ENCODE measurements at places on chromosomes 3 and 15. TPM values are rescaled to one million over a fixed set of nuclear protein-coding genes. Genes with fewer than 3 reads are reported as not detected.
A peak's percentile ranks its signal among the peaks of the same experiment; 100 is the strongest.

DNA sequence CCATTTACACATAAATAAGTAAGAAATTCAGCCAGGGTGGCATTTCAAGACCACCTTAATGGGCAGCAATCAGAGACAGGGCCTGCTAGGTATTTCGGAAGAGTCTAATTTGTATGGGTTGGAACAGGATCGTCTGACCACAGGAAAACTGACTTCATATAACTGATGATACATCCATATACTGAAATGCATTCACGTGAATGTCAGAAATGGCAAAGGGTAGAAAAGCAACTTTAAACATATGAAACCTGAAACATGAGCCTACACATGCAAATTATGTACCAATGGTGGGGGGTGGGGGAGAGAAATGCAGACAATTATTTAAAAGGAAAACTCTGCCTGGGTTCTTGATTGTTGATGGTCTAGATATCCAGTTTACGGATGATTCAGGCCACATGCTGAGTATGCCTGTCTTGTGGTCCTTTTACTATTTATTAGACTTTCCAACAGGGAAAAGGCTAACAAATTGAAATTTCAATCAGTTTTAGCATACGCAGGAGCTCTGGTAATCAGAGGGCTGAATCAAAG is 582.2 kb downstream of the FOXP1 start:
- no peak for DNase-seq

GRCh38 chr15:86328658-86329057 is 249.0 kb downstream of the AGBL1 start:
- DNase-seq: no peak

DNAH1 gene
- 5.6 TPM for polyA plus RNA-seq

GRCh38 chr3:186932281-186933181 is 2.2 kb downstream of the ST6GAL1 start:
- no peak for DNase-seq

CAV3 gene
- polyA plus RNA-seq: not detected

SLC2A2 gene
- 8.6 TPM for polyA plus RNA-seq

DNA sequence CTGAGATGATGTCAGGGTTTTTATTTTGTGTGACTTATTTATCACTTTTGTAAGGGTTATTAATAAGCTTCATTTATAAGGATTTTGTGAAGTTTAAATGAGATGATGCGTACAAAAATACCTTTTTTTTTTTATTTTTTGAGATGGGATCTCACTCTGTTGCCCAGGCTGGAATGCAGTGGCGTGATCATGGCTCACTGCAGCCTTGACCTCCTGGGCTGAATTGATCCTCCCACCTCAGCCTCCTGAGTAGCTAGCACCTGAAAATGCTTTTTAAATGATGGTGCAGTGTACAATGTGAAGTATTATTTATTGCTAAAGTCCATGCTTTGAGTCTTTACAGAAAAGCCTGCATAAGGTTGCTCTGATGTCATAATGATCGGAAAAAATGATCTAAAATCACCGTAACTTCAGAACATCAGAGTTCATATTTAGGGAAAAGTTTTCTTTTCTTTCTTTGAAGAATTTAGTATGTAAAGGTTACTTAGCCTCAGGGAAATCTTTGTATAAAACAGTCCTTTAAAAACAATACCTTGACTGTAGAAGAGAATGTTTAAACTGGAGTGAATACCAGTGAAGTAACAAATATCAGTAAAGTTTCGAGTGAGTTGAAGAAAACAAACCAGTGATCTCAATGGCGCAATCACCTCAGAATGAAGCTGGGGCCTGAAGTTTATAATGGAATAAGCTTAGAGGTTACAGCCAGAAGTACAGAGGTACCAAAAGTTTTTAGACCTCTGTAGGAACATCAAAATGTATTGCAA is 29.7 kb downstream of the TCF12 start:
- no peak for DNase-seq

LRRC31 gene
- 0.21 TPM for polyA plus RNA-seq

DNA sequence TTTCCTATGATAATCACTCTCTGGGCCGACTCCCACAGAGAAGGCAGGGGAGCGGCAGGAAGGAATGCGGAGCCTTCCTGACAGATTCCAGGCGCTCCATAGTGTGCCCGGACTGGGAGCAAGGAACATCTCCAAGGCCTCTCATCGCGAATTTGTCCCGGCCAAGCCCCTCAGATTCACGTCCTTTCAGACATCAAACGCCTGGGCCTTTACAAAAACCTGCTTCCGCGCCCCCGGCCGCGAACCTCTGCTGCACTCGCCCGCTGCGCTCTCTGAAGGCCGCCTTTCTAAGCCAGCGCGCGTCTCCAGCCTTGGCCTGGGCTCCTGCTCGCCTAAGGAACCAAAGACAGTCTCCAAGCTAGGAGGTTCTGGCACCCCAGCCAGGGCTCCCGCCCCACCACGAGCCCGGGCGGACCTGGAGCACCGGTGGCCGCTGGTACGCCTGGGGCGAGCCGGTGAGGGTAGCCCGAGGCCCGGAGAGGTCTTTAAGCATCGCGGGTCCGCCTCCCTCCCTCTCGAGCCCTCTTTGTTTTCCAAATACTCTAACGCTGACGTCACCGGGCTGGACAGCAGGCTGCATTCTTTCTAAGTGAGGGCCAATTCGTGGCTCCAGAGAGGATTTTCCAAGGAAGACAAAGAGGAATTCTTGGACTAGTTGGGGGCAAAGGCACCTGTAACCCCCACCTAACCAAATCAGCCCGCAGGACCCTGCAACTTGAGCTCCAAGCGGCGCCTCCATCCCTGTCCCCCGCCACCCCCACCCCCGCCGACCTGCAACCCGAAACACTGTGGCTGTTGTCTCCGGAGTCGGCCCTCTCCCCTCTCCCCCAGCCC is 759 bp downstream of the AMOTL2 start:
- peak; percentile 84 for DNase-seq

MPI gene
- 67.4 TPM for polyA plus RNA-seq

IMPG2 gene
- polyA plus RNA-seq: 0.70 TPM

ARPP21 gene
- polyA plus RNA-seq: 1.2 TPM

ZNF860 gene
- 3.2 TPM for polyA plus RNA-seq

- DNase-seq: no peak
These were observed 2.5 kb upstream of the CHD2 start for GRCh38 chr15:92897620-92898019.

All from left renal pelvis (tissue), 4 donors.